ENCODE measurements at places on chromosomes 7 and 10. TPM values are rescaled to one million over a fixed set of nuclear protein-coding genes. Genes with fewer than 3 reads are reported as not detected.

Gene SPDYE3
- total RNA-seq, result not detected

Gene PRKCQ
- 0.55 TPM for total RNA-seq

Gene DNAJC12
- 5.1 TPM for total RNA-seq

Gene PAPOLB
- not detected for total RNA-seq

Gene BMPER
- 34.0 TPM for total RNA-seq

Gene NSUN5
- total RNA-seq, result 14.8 TPM

Gene TMEM130
- total RNA-seq, result 0.30 TPM

Gene CHST15
- 0.46 TPM for total RNA-seq

Gene STEAP1
- total RNA-seq, result 12.5 TPM

Gene RAB18
- 49.6 TPM for total RNA-seq

Gene EIF5AL1
- 0.46 TPM for total RNA-seq

Gene ADCYAP1R1
- not detected for total RNA-seq

Gene SSC4D
- 0.59 TPM for total RNA-seq

Gene EVX1
- total RNA-seq, result not detected

Gene CCSER2
- 40.0 TPM for total RNA-seq

Gene NUTM2B
- under 0.01 TPM for total RNA-seq

Gene CPA2
- not detected for total RNA-seq

Gene TMEM270
- not detected for total RNA-seq

Gene IL15RA
- 1.5 TPM for total RNA-seq

Gene PNLIPRP3
- total RNA-seq, result not detected

Gene CPED1
- 12.8 TPM for total RNA-seq

Gene TFEC
- total RNA-seq, result 0.46 TPM

Gene PARD3
- total RNA-seq, result 38.9 TPM

Gene ODAD2
- 1.5 TPM for total RNA-seq

Gene EPO
- total RNA-seq, result not detected

Gene ACTR3C
- total RNA-seq, result 1.2 TPM

Gene ANXA8L1
- total RNA-seq, result 2.9 TPM

Gene FAM13C
- 1.2 TPM for total RNA-seq

Gene ASAH2
- 2.3 TPM for total RNA-seq

Gene ZNF727
- not detected for total RNA-seq

Gene TMEM229A
- not detected for total RNA-seq

Gene CPA5
- not detected for total RNA-seq

Gene PDGFA
- total RNA-seq, result 71.9 TPM

Gene PIP
- not detected for total RNA-seq

Gene ITPRID1
- not detected for total RNA-seq

Gene SDHAF3
- total RNA-seq, result 12.4 TPM

Gene NRCAM
- 0.28 TPM for total RNA-seq

Gene ZNF467
- total RNA-seq, result 0.59 TPM

Gene LGI1
- total RNA-seq, result not detected

Gene ADAMTS14
- total RNA-seq, result 3.6 TPM

Gene LOXL4
- 240 TPM for total RNA-seq

Gene LEP
- total RNA-seq, result not detected

Gene CALHM1
- total RNA-seq, result not detected

Gene DENND2A
- total RNA-seq, result under 0.01 TPM

Gene GNAT3
- not detected for total RNA-seq

Gene OPALIN
- total RNA-seq, result not detected

Gene CRPPA
- 2.7 TPM for total RNA-seq

Gene TMEM209
- 9.2 TPM for total RNA-seq

Gene CLCN1
- total RNA-seq, result not detected

Gene CPEB3
- total RNA-seq, result 0.92 TPM

Gene CDHR3
- 1.2 TPM for total RNA-seq

Gene ANLN
- total RNA-seq, result 6.2 TPM

Gene OPN1SW
- total RNA-seq, result not detected

Gene PODXL
- total RNA-seq, result 3.5 TPM

Gene KLF14
- under 0.01 TPM for total RNA-seq

Gene NAT16
- not detected for total RNA-seq

Measured in smooth muscle cell of the umbilical artery (primary cell).